ENCODE measurements at places on chromosomes 1 and 21. TPM values are rescaled to one million over a fixed set of nuclear protein-coding genes. Genes with fewer than 3 reads are reported as not detected.

TSPEAR gene
- total RNA-seq: not detected

NPPB gene
- total RNA-seq: 20.0 TPM

CYP4X1 gene
- not detected for total RNA-seq

INAVA gene
- 2.8 TPM for total RNA-seq

SAMD13 gene
- 0.20 TPM for total RNA-seq

DNA sequence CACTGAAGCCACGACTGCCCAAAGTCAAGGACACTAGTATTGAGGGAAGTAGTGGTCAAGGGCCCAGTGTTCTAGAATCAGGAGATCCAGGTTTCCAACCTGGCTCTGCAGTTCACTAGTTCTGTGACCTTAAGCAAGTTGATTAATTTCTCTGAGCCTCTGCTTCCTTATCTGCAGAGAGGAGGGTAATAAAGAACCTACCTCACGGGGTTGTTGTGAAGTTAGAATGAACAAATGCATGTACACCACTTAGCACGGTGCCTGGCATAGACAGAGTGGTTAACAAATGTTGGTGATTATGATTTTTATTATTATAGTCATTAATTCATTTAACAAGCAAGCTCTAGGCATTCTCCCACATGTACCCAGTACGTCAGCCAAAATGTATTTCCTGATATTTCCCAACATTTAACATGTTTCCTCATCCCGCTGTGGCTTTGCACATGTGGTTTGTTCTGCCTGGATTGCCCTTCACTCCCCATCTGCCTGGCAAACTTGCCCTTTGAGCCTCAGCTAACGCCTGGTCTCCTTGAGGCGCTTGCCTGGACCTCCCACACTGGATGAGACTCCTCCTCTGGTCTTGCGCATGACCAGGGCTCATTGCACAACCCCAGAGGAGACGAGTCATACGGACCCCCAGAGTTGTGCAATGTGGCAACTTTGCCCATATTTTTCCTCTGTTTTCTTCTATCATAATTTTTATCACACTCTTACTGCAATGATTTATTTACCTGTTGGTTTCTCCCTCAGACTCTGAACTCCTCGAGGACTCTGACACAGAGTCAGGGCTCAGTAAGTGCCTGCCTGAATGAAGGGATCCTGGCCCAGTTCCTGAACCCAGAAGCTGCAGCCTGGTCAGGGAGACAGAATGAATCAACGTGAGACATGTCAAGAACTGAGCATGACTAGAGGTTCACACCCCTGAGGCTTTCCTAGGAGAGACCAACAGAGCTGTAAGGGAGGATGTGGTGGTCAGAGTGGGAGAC lies 20.7 kb upstream of the MFSD2A start:
- DNase-seq: peak; percentile 75

DNA sequence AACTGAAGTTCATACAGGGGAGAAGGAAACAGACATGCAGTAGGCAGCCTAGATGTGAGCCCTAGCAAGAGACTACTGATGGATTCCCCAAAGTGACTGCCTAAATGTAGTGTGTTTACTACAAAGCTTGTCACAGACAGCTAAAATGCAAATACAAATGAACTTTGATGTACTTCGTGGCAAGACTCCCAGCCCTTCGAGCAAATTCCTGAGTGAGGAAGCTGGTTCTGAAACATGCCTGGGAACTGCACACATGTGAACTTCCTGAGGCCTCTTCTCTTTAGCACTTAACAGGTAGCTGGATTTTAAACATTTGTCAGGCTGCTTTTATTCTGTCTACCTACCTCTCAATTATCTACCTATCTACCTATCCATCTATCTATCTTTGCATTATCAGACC lies 6.7 kb upstream of the IRF2BP2 start:
- peak; percentile 68 for DNase-seq

DNA sequence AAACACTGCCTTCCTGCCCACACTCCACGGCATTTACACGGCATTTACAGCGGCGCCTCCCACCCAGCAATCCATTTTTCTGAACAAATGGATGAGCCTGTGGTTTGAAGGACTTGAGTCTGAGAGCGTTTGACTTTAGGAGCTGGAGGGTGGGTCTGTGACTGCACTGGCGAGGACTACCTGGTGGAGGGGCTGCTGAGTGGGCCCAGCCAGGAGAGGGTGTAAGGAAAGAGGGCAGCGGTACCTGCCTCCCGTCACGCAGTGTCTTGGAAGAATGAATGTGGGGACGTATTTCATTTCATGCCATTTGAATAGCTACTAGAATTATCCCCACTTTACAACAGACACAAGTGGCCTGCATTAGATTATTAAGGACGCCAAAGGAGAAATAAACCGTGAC lies 62.9 kb downstream of the B3GALT5 start:
- DNase-seq: no peak

DNA sequence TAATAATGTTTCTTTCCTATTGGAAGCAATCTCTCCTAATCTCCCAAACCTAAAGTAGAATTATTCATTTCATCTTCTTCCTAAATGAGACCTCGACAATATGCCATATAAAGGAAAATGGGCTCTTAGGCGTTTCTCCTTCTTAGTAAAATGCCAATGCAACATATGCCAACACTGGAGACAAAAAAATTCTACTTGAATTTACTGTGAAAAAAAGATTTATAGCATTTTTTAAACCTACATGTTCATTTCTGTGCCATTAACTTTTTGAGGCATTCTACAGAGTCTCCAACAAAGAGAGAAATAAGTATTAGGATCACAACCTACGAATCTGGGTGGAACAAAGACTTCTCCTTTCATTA lies 1.3 kb downstream of the WDR47 start:
- DNase-seq: no peak

DNA sequence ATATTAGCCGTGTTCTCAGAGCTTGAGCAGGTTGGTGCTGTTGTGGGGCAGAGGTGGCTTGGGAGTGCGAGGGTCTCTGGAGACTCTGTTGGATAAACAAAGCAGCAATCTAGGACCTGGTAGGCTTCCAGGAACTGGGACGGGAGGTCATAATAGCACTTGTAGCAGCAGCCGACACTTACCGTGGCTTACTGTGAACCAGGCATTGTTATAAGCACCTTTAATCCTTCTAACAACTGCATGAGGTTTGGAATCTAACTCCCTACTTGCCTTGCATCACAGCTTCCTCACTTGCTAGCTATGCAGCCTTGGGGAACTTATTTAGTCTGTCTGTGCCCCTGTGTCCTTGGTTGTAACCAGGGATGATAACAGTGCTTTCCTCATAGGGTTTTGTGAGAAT lies 94.9 kb downstream of the NAV1 start:
- DNase-seq: no peak

DNA sequence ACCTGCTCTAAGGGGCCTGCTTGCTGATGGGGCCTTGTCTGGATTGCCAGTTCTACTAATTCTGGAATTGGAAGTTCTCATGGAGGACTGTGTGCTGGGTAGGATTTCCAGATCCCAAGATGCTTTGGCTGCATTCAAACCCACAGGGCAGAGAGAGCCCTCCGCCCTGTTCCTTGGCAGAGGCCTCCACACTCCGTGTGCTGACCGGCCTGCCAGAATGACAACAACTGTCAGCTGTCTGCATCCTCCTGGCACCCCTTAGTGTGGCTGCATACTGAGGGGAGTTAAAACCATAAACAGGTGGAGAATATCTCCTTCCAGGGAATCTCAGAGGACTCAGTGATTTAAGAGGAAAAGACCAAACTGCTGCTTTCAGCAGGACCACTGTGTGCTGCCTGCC lies 60.7 kb downstream of the ADARB1 start:
- no peak for DNase-seq

DNA sequence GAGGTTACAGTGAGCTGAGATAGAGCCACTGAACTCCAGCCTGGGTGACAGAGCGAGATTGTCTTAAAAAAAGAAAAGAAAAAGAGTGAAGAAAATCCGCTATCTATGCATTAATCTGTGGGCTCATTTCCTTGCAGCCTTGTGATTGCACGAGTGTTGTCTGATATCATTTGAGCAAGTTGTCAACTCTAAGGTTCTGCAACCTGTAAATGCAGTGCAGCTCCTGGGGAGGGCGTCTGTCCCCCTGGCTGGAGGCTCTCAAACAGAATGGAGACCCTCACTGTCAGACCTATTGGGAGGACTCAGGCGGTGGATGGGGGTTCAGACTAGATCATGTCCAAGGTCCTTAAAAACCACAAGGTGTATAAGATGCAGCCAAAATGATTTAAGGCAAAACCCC lies 6.2 kb downstream of the CORT start:
- no peak for DNase-seq

DNA sequence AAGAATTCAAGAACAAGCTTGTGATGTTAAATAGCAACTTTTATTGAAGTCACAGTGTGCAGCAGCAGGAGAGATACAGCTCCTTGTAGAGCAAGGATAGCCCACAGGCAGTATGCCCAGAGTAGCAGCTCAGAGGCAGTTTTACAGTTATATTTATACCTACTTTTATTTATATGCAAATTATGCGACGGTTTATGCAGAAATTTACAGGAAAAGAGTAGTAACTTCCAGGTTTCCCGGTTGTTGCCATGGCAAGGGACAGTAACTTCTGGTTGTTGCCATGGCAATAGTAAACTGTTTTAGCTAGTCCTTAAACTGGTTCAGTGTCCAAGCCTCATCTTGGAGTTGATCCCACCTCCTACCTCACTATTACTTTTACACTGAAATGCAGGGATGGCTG lies 344.6 kb upstream of the LYPLAL1 start:
- DNase-seq: peak; percentile 81

DNA sequence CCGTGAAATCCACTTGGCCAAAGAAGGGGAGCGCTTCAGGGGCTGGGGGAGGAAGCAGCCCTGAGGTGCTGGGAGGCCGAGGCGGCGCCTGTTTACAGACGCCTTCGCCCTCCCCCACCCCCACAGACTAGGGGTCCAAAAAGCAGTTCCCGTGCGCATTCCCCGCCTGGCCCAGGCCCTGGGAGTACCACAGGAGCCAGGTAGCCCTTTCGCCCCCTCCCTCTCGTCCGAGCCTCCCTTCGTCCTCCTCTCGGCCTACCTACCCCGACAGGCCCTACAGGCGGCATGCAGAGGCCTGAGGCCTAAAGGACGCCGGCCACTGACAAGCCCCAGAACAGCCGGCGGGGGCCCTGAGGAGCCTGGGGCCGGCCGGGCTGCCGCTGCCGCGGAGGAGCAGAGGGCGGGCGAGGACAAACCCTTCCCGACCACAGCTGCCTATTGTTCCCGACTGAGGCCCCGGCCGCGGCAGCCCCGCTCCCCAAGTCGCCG lies 522 bp downstream of the RC3H1 start:
- DNase-seq: peak; percentile 61

- DNase-seq: peak; percentile 1
Observed at GRCh38 chr1:48442864-48443619, 29.0 kb downstream of the SPATA6 start.

- no peak for DNase-seq
Observed at GRCh38 chr1:99069146-99069545, 64.5 kb upstream of the PLPPR5 start.

- peak; percentile 77 for DNase-seq
Observed at GRCh38 chr1:167057241-167057688, 32.9 kb downstream of the GPA33 start.

- DNase-seq: peak; percentile 96
Observed at GRCh38 chr1:172322219-172323061, 98.0 kb upstream of the C1orf105 start.

DNA sequence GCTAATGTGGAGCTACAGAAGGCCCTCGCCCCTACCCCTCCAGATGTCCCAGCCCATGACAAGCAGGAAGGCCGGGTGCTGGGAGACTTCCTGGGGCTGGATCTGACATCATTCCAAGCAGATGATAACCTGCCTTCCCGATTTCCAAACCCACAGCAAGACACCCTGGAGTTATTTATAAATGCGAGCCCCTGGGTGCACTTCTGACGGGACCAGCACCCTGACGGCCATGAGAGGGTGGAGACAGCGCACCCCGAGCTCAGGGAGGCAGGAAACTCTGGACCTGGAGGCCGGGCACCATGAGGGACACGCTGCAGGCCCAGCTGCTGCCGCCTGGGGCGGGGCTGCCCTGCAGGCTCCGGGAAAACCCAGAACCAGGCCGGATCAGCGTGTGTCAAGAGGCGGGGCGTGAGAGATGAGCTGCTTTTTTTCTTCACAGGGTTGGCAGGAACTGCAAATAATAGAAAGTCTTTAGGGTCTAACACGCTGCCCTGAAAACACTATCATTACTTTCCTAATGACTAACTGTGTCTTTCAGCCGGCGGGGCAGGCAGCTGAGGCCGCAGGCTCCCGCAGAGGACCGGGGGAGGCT lies 2.5 kb upstream of the PCBP3 start:
- no peak for DNase-seq

DNA sequence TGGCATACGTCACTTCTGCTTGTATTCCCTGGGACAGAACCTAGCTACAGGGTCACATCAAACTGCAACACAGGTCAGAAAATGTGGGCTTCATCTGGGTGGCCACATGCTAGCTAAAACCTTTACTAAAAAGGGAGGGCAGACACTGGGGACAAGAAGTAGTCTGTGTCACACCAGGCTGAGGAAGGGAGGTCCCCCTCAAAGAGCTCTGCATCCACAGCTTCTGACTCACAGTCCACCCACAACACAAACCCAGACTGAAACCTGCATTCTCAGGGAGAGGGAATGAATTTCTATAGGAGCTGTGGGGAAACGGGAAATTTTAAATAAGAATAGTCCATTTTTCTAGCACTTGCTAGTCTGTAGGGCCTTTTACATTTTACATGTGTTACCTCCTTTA lies 16.2 kb downstream of the OLIG2 start:
- DNase-seq: peak; percentile 55

GRCh38 chr1:19130468-19130867 lies 79.6 kb downstream of the UBR4 start:
- no peak for DNase-seq

GRCh38 chr21:33157303-33157702 lies 72.4 kb upstream of the IFNAR2 start:
- no peak for DNase-seq

DNA sequence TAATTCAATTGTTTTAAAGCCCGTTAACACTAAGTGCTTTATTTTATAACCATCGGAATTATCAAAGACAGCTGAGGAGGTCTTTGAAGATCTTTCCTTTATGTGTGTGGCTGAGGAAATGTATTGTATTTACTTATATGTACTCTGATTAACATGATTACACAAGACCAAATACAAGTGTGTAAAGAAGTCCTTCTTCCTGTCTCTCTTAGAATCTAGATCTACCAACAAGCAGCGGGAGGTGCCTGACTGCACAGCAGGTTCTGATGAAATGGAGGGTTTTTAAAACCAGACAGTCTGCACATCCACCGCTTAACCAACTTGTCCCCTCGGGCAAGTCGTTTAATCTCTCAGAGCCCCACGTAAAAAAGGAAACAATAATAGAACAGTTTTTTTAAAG lies 240.5 kb upstream of the MAP1LC3C start:
- no peak for DNase-seq

- no peak for DNase-seq
Observed at GRCh38 chr1:186289943-186290545, 85.0 kb downstream of the TPR start.

GRCh38 chr21:44949161-44949778 lies 9.4 kb downstream of the SLX9 start:
- no peak for DNase-seq

- no peak for DNase-seq
Observed at GRCh38 chr1:94193128-94193527, 44.3 kb downstream of the ARHGAP29 start.

- DNase-seq: no peak
Observed at GRCh38 chr1:209416716-209417115, 166.8 kb upstream of the CAMK1G start.

All from M059J (cell line).